Hematopoietic multipotent progenitor cell treated with erythropoietin and hydrocortisone succinate and interleukin-3 and kit ligand, for 15 days (in vitro differentiated cells): ENCODE measurements at places on chromosomes 1 and 21.

- DNase-seq: no peak
Observed at GRCh38 chr1:201643835-201644104, 104.8 kb downstream of the NAV1 start.

DNA sequence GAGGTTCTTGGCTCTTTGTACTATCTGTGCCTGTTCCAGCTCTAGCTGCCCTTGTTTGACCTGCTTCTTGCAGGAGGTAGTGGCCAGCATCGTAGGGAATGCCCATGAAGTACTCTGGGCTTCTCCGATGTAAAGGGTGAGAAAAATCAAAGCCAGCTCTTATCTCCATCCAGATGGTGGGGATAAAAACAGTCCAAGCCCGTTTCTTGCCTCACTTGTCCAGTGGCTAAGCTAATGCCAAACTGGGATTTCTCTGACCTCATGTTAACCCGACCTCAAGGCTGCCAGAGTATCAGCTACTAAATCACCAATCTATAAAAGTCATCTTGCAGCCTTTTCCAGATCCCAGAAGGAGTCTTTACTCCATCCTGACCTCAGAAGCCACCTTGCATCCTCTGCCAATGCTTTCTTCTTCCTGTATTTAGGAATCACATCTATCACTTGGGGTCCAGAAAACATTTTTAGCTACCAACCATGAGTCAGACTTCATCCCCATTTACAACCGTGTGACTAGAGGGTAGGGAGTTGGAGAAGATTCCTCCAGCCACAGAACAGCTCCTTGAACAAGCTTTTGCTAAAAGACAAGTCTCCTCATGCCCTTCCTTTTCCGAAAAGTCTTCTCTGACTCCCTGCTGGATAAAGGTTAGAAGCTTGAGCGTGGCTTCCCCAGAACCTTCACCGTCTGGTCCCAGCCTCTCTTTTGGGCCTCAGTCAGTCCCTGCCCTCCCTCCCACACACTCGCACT lies 35.9 kb downstream of the KCNC4 start:
- no peak for DNase-seq

DNA sequence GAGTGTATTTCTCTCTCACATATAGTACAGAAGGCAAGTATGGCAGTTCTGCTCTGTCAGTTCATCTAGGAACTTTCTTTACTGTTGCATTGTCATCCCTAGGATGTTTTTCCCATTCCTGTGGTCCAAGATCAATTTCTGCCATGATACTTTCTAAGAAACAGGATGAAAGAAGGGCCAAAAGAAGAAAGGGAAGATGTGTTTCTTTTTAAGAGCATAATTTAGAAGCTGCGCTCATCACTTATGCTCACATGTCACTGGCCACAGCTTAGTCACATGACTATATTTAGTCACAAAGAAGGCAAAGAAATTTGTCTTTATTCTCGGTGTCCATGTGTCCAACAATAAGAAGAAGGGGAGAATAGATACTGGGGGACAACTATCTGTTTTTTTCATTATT lies 7.0 kb upstream of the MAST2 start:
- no peak for DNase-seq

- no peak for DNase-seq
Observed at GRCh38 chr1:20487236-20487590, 1.2 kb upstream of the CAMK2N1 start.

DNA sequence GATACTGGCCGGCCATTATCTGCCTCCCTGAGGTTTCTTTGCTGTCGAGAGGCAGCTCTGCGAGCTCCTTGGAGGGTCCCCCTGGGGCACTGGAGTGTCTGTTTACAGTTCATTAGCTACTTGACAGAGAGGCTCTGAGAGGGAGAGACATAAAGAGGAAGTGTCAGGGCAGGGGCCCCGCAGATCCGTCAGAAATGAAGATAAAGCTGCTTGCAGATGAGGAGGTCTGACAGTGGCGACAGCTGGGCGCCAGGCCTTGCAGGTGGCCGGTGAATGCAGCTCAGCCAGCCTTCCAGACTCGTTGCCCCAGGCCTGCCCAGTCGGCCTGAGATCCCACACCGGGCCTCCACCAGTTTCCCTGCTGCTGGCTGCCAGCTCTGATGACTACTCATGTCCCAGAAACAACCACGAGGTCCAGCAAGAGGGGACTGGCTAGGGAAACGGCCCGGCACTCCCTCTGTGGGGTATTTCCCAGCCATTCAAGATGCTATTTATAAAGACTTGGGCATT lies 84.7 kb downstream of the DISP3 start:
- no peak for DNase-seq

DNA sequence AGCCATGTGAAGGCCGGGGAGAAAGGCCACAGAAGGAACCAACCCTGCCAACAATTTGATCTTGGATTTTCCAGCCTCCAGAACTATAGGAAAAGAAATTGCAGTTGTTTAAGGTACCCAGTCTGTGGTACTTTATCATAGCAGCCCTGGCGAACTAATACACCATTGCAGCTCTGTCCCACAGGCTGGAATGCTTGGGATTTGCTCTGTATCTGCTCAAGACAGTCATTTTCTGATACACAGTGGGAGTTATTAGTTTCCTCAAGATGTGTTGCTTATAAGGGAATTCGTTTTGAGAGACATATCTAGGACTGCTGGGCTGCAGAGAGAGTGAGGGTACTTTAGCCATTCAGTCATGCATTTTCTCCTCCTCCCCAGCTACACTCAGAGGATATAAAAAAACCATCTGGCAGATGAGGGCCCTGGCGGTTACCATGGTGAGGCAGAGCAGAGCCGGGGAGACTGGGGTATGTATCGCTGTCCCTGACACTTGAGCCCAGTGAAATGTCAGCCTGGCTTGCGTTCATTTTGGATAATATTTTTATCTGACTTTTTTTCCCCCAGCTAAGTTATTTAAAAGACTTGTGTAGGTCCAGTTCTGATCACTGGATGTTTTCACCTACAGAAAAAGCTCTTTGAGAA lies 104.6 kb downstream of the DIRAS3 start:
- no peak for DNase-seq

GRCh38 chr1:206955476-206956451 lies 9.5 kb upstream of the PIGR start:
- DNase-seq: no peak

DNA sequence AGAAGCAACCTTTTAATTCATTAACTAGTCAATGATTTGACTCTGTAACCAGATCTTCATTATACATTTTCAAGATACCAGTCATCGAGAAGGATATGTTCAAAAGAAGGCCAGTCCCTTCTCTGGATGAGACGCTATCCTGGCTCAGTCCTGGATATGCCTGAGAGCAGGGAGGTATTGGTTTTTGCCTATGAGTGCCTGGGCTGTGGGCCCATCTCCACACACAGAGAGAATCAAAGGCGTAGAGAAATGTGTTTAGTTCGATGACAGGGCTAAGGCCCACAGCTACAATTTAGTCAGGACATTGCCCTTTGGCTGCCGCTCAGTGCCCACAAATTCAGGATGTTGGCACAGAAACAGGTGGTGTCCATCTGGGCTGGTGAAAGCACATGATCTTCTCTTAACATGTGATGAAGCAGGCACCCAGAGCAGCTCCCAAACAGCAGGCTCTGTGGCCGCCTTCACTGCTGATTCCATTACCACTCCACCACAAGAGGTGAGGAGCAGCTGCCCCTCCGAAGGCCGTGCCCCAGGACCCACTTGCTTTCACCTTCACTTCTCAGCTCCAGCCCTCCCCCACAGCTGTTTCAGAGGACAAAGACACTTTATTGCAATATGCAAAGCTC lies 24.7 kb downstream of the ACKR1 start:
- no peak for DNase-seq

GRCh38 chr1:29395736-29396437 lies 159.6 kb downstream of the PTPRU start:
- no peak for DNase-seq

- DNase-seq: no peak
Observed at GRCh38 chr1:172917972-172918371, 132.8 kb downstream of the TNFSF18 start.

- DNase-seq: no peak
Observed at GRCh38 chr1:87206044-87206831, 122.4 kb upstream of the LMO4 start.

DNA sequence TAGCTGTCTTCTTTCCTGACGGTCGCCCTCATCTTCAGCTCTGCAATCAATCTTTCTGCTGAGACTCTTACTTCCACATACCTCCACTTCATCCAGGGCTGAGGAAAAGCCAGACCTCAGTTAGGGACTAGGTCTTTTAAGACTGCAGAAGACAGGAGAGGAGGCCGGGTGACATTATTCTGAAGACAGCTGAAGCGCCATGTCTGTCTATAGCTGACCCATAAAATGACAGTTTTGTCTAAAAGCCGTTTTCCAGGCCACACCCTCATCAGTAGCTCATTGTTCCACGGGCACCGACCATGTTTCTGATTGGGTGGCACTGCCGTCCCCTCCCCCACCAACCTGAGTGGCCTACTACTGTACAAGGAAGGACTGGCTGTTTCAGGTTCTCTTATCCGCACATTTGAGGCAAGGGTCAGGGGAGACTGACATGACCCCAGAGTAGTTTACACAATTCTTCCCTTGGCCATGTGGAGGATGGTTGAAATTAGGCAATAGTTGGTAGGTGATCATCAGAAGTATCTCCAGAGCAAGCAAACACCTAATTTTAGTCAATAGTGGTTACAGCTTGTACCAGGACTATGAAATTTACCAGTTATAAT lies at the start of gene ADCY10:
Gene ADCY10, minus strand, starts transcription at position 240 of the 602 bp plus-strand sequence. CDS start 8,994 bp downstream, outside the sequence.
- no peak for DNase-seq

- DNase-seq: no peak
Observed at GRCh38 chr21:43590194-43590593, 69.1 kb downstream of the HSF2BP start.

- peak; percentile 61 for DNase-seq
Observed at GRCh38 chr1:171801487-171801891, 20.0 kb downstream of the METTL13 start.

GRCh38 chr1:47189844-47190508 lies at the start of gene PDZK1IP1:
Gene PDZK1IP1, minus strand, starts transcription at chr1:47190036. Its CDS starts 104 bp downstream, at chr1:47189932.
- DNase-seq: peak; percentile 82

DNA sequence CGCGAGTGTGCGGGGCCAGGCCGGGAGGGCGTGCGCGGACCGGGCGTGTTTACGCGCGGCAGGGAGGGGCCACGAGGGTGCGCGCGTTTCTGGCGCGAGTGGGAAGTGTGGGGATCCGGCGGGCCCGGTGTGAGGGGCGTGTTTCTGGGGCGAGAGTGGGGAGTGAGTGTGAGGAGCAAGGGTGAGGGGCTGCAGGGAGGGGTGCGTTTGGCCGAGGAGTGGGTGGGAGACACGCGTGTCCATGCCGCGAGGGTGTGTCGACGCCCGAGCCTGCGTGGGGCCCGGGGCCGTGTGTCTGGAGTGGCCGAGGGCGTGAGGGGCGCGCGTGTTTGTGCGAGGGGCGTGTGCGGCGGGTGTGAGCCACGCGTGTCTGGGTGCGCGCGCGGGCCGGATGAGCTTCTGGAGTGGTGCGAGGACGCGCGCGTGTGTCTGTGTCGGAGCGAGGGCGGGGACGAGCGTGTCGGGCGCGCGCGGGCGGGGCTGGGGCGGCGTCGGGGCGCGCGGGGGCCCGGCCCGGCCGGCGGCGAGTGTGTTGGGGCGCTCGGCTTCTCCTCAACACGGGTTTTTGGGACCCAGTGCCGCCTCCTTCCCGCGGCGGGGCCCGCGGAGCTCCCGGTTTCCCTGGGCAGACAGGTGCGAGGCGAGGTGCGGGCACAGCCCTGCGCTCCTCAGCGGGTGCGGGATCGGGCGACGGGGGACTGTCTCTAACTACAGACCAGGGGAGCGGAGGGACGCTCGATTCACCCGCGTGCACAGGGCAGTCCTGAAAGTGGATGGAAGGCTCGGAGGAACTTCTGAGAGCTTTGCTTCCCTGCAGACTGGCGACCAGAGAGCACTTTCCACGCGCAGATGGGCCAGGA lies 65.8 kb upstream of the VAMP3 start:
- no peak for DNase-seq

GRCh38 chr1:205774198-205775014 lies 876 bp downstream of the RAB29 start:
- DNase-seq: no peak

DNA sequence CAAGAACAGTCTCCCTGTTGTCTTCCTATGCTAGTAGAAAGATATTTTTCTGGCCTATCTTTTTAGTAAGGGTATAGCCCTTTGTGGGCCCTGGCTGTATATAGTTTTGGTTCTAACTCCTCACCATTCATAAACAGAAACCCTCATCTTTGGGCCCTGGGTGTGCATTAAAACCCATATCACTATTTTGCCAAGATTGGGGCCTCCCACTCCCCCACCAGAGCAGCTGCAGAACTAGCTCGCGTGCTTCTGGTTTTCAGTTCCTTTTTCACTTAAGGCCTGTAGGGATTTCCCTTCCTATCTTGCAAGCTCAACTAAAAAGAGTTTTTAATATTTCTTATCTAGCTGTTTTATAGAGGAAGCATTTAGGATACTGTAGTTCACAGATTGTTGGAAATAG lies 106.4 kb downstream of the RGL1 start:
- DNase-seq: no peak

DNA sequence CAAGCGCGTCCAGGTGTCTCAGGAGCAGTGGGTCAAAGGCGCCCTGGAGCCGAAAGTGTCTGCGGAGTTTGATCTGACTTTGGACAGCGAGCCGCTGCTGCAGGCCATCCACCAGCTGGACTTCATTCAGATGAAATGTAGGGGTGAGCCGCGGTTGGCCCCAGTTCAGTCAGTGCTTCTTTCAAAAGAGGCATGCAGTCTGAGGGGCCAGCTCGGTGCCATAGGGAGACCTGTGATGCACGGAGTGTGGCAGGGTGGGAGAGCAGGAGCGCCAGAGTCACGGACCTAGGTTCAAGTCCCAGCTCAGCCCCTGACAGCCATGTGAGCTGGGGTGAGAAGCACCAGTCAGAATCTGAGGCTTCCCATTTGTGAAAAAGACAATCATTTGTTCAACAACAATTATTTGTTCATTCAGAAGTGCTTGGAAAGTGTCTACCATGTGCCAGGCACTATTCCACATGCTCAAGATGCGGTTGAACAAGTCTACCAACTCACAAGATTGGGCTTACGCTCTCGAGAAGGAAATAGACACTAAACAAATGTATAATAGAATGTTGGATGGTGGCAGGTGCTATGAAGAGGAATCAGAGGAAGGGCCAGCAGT lies 39.5 kb upstream of the GNPAT start:
- no peak for DNase-seq

- no peak for DNase-seq
Observed at GRCh38 chr1:197313713-197314112, 45.7 kb downstream of the CRB1 start.

- no peak for DNase-seq
Observed at GRCh38 chr1:31407029-31407626, 5.9 kb upstream of the SERINC2 start.

- no peak for DNase-seq
Observed at GRCh38 chr1:34928699-34929496, 552 bp downstream of the DLGAP3 start.

- DNase-seq: no peak
Observed at GRCh38 chr1:43936431-43937151, 3.0 kb downstream of the ARTN start.

GRCh38 chr1:232238009-232238408 lies 391.9 kb downstream of the SIPA1L2 start:
- DNase-seq: no peak

- no peak for DNase-seq
Observed at GRCh38 chr21:14602382-14602958, 56.4 kb upstream of the SAMSN1 start.

GRCh38 chr1:157227700-157228099 lies 89.5 kb upstream of the ETV3 start:
- DNase-seq: no peak
